Epithelial cell of esophagus (primary cell): ENCODE measurements at places on chromosomes 12 and 14.

DNA sequence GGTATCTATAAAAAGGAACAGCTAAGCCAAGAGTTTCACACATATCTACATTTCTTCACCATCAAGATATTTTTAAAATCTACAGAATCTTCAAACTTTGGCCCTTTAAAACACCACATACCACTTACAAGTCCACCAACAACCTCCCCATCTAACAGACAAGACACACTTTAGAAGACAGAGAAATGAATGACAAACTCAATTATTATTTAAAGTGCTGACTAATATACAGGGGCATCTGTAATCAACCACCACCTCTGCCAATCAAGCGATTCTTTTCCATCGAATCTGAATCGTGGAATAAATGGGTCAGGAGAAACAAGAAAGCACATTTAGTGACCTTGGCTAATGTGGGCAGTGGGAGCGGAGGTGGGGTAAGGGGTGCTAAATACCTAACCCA is 7.7 kb downstream of the SETD3 start:
- DNase-seq = no peak

DNA sequence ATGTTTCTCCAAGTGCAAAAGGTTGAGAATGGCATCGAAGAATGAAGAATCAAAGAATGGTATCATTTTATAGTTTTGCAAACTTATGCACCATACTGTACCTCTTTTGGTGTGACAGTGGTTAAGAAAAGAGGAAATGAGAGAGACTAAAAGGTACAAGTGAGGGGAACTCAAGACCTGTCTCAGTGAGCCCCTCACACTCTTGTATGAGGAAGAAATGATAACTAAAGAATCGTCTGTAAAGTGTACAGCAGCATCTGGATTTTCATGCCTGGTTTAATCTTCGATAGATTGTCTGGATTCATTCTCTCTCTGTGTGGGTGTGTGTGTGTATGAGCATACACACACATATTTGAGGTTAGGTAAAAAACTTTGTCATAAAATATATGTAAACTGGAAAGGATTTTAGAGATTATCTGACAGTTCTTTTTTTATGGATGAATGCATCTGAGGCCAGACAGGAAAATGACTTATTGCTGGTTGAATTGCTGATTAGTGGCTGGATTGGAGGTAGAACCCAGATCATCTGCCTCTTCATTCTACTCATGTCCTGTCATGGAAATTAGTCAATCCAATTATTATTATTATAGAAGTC is 16.0 kb upstream of the SLC38A2 start:
- DNase-seq = no peak

GRCh38 chr14:56299306-56299984 is 181.2 kb downstream of the PELI2 start:
- DNase-seq = no peak

- DNase-seq = no peak
Measured at GRCh38 chr12:111361073-111361716, 7.7 kb downstream of the PHETA1 start.

DNA sequence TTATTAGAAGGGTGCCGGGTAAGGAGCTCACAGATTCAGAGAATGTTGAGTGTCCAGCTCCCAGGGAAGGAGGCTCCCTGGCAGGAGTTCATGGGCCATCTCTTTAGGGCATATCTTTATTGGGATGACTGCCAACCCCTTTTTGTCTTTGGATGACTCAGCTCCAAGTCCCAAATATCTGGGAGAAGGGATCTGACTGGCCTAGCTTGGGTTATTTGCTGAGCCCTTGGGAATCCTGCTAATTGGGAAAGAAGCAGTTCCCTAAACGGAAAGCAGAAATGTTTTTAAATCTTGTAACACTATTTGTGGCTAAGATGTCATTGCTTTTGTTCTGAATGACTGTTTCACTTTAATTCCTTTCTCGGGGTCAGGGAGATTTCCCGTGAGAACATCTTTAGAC is 12.6 kb downstream of the DDX55 start:
- no peak for DNase-seq

DNA sequence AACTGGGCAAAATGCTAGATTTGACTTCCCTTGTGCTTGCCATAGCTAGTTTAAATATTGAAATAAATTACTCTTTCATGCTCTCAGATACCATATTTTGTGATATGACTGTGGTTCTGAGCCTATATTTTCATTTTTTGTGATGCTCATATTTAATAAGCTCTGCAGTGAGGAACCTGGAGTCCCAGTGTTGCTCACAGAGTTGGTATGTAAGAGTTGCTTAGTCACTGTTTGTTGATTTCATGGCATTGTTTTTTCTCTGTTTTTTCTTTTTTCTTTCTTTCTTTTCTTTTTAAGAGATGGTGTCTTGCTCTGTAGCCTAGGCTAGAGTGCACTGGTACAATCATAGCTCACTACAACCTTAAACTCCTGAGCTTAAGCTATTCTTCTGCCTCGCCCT is 750.5 kb upstream of the TMEM132C start:
- DNase-seq = no peak

GRCh38 chr14:28651148-28651547 is 115.4 kb upstream of the FOXG1 start:
- peak; percentile 81 for DNase-seq

DNA sequence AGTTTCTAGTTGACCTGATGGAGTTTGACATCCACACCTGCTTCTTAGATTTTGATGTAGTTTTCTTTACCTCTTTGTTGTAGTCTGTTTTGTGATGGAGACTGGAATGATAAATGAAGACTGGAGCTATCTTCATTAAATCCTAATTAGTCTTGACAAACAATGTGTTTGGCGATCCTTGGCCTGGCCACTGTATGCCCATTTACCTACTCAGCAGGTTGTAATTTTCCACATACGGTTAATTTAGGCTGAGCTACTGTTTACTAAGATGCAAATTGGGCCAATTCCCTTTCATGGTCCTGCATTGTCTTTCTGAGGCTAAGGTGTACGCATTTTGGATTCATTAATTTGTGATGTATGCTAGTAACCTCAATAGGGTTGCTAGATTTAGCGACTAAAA is at the start of gene TAS2R7:
TAS2R7 (minus strand) TSS at position 41 of the 400 bp plus-strand sequence. CDS start 57 bp downstream, outside the sequence.
- no peak for DNase-seq

DNA sequence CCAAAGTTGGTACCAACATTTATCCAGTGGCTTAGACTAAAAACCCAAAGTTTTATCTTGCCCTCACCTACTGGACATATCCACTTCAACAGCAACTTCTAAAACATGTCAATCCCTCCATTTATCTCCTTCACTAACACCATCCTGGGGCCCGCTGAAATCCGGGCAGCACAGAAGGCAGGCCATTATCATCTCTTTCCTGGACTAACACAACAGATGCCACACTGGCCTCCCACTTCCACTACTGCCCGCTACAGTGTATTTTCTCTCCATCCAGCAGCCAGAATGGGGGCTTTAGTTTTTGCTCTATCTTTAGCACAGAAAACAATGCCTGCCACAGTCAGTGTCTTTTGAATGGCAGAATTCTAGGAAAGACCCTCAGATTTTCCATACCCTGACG is 15.6 kb downstream of the ZFHX2 start:
- no peak for DNase-seq

DNA sequence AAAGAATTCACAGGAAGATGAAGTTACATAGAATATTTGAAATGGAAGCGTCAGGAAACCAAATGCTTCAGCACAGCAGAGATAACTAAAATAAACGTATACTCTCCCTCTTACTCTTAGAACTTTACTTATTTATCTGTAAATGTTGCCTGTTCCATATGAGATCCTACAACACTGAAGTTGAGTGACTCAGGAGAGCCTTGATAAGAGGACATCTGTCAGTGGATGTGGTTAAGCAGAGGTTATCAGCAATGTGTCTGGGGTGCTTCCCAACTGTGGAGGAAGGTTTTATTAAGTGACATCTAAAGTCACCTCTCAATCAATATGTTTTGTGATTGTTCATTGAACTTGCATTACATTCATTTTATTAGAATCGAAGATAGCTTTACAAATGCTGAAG is 81.9 kb downstream of the NEDD1 start:
- DNase-seq = no peak

DNA sequence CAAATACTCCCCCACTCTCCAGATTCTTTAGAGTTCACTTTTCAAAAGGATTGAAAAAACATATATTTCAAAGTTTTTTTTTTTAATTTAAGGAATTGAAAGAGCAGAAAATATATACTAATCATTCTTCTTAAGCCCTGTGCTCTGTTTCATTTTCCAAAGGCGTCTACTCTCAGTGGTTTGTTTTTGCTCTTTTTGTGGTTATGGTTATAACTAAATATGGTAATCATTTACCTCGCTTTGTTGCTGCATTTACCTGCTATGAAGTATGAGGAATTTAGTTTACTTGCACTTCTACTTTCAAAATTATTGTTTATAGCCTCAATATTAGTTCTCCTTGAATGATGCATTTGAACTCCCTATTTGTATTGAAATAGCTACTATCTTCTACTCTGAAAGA is 55.9 kb upstream of the LRRK2 start:
- DNase-seq = no peak

- DNase-seq = no peak
Measured at GRCh38 chr12:108078428-108078827, 50.7 kb upstream of the WSCD2 start.

- DNase-seq = peak; percentile 33
Measured at GRCh38 chr14:55249423-55249822, 21.8 kb upstream of the FBXO34 start.

GRCh38 chr12:125283521-125283920 is 218.3 kb downstream of the AACS start:
- DNase-seq = no peak

DNA sequence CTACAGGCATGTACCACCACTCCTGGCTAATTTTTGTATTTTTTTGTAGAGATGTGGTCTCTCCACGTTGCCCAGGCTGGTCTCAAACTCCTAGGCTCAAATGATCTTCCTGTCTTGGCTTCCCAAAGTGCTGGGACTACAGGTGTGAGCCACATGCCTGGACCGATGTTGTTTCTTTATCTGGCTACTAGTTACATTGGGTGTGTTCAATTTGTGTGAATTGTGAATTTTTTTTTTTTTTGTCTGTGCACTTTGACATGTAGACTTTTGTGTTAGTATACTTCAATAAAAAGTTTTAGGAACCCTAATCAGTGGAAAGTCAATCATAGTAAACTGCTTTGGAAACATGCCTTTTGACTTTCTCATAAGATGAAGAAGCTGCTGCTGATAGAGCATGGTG is 24.0 kb upstream of the SLC17A8 start:
- DNase-seq = no peak

DNA sequence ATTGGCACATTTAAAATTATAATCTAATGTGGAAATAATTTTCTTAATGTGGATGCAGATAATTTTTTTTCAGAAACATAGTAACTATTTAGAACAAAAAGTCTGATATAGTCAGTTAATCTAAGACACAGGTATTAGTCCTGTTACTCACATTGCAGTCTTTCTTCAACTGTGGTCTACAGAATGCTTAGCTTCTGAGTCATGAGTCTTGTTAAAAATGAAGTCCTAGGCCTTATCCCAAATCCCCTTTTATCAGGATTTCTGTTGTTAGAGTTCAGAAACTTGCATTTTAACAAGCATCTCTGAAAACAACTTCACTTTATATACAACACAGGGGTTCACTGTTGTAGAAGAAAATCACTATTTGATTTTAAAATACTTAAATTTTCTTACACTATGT is 112.2 kb downstream of the SLC16A7 start:
- DNase-seq = peak; percentile 68

DNA sequence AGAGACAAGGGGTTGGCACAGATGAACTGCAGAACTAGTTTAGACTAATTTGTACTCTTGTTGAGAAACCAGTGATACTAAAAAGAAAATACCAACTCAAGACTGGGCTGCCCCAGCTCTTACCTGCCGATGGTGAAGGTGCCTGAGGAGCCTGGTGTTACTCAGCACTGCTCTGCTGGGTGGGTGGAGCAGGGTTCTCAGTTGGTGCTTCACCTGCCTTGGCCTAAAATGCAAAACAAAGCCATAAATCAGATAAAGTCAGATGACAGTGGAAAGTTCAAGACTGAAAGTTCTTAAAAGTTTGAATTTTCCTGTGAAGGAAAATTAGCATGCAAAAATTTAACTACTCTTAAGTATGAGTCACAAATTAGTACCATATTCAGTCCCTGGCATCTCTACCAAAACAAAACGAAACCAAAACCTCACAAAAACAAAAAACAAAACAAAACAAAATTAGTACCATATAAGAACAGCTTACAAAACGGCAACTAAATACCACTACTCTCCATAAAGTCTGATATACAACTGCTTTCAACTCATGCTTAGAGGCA is 21.9 kb downstream of the YBX3 start:
- DNase-seq = no peak

DNA sequence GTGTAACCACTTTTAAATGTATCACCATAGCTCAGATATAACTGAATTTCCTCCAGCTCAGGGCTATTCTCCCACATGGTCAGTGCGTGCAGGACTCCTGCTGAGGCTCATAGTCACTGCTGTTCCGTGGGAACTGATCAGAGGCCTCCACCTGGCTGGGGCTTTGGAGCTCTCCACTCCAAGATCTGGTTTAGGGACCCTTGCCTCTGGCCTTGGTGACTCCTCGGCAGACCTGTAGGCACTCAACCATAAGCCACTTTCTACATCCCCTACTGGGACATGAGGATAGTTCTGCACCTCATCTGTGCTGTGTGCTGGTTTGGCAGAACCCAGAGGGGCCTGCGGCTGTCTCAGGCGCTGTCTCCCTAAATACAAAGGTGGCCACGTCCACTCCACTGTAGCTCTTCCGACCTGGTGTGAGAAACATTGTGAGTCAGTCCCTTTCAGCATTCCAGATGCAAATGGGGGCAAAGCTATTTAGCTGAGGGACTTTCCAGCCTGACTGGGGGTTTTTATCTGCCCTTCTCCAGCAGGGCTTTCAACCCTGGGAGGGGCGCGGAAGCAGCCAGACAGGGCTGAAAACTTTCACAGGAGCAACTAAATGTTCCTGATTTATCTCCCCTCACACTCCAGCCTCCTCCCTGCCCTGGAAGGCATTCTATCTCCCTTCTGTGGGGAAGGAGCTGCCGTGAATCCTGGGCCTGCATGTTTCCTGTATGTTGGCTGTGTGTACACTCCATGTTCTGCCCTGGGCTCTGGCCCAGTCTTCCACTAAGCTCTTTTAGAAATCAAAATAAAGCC is 218.3 kb upstream of the DAAM1 start:
- no peak for DNase-seq

DNA sequence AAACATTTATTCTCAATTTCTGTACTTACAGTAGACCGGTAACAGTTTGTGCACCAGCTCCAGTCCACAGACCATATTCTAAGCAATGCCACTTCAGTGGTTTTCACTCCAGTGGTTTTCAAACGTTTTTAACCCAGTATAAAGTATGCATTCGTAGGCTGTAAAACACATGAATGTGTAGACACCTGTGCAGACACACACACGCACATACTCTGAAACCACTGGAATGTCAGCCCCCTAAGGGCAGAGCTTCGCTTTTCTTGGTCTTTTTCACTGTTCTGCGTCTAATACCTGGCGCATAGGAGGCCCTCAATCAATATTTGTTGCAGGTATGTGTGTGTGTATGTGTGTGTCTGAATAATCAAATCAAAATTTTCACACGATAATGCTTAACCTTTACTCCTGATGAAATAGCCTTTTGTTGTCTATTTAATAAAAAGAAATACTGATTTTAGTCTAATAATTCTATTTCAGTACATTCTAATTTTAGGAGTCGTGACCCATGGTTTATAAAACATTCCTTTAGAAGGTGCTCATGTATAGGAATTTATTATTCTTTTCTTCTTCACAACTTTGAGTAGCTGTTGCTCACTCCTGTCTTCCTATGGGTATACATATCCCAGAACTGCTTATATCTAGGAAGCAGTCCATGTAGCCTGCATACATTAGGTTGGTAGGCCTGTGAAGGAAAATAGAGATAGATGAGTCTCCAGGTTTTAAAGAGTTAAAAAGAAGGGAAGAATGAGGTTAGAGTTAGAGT is 73.6 kb upstream of the REP15 start:
- DNase-seq = no peak
